Urinary bladder (tissue), 4 donors: ENCODE measurements at places on chromosomes 2 and 18. TPM values are rescaled to one million over a fixed set of nuclear protein-coding genes. Genes with fewer than 3 reads are reported as not detected.

The PTCD3 gene
- 159 TPM for total RNA-seq

The PRKAG3 gene
- 1.2 TPM for total RNA-seq

The PLB1 gene
- total RNA-seq, result 5.0 TPM

DNA sequence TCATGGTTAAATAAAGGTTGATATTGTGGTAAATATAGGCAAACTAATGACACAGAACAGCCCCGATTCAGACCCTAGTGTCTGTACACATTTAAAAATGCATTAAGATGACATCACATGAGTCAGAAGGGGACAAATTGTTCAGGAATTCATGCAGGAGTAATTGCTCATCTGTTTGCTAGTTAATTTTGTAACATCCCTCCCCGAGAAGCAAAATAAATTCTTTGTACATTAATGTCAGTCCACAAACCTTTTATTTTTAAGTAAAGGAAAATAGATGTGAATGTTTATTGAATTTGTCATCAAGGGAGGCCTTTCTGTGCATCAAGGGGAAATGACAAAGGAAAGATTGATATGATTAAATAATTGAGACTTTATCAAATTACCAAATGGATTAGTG is 69.9 kb downstream of the SH3BP4 start:
- no peak for DNase-seq

DNA sequence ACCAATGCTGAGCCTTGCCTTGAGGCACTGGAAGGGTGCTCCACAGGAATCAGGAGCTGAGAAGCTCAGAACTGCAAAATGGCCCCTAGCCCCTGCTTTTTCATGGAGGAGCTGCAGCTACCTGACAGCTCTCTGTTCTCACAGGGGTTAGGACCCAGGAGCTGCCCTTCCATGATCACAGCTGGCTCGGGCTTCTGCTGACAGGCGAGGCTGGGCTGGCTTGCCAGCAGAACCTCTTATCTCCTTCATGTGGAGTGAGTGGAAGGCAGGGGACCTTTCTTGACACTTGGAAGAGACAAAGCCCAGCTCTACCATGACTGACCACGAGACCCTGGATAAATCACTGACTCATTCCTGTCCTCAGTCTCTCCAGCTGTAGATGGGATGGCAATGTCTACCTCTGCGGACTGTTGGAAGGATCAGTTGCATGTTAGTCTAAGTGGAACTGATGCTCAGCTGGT is 113.4 kb downstream of the CAPN13 start:
- no peak for DNase-seq

GRCh38 chr2:85215448-85216401 is 82.5 kb downstream of the TCF7L1 start:
- DNase-seq, result peak; percentile 68

GRCh38 chr2:117952228-117952627 is 61.6 kb downstream of the CCDC93 start:
- DNase-seq, result no peak

DNA sequence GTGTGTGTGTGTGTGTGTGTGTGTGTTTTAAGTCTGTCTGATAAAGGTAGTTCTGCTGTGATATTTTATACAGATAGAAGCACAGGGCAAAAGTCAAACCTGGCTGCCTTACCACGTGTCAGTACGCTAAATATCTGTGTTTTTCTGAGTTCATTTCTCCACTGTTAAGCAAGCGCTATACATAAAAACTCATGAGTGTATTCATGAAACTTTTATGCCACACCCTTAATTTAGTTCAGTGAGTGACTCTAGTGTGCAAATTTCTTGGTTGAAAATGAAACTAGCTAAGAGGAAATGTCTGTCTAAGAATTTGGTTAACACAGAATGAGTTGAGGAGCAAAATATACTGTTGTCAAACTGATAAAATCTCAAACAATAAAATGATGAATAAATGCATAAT is 11.2 kb downstream of the CASP10 start:
- DNase-seq, result no peak

- DNase-seq, result no peak
Observed at GRCh38 chr2:13414897-13415296, 698.2 kb downstream of the TRIB2 start.
